Lower lobe of right lung (tissue), 2 donors: ENCODE measurements at places on chromosomes 3 and 15.

- no peak for DNase-seq
Observed at GRCh38 chr3:66439666-66440344, 61.0 kb downstream of the LRIG1 start.

GRCh38 chr15:39199076-39199475, 381.8 kb upstream of the THBS1 start:
- no peak for DNase-seq

DNA sequence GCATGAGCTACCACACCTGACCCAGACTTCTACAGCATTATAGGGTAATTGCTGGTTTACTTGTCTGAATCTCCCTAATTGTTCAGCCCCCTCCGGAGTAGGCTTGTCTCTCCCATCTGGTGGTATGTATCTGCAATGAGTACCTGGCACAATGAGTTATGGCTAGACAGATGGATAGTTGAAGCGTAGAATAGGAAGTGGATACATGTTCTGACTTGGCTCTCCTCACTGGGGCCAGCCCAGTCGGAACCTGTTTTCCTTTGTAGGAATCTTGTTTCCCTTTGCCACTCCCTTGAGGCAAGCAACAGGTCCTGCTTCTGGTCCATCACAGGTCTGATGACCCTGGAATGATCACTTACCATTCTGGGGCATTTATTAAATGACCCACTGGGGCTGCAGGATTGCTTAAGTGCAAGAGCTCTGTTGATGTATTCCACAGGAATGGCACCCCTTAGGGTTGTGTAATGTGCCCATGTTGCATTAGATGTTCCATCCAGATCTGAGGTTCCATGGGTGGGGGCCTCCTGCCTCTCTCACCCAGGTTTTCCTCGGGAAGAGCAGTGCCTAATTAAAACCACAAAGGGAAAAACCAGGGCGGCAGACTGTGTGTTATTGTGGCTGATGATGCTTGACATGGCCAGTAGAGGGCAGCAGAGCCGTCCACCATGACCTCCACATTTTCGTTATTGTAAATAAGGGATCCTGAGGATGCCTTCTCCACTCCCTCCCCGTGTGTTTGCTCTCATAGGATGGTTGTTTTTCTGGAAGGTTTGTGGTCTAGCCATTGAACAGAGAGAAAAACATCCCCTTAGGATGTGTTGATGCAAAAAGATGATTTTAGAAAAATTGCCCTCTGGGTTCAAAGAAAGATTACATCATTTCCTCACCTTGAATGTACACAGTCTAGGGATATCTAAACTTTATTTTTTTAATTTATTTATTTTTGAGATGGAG, 58.0 kb downstream of the CMTM8 start:
- peak; percentile 69 for DNase-seq

DNA sequence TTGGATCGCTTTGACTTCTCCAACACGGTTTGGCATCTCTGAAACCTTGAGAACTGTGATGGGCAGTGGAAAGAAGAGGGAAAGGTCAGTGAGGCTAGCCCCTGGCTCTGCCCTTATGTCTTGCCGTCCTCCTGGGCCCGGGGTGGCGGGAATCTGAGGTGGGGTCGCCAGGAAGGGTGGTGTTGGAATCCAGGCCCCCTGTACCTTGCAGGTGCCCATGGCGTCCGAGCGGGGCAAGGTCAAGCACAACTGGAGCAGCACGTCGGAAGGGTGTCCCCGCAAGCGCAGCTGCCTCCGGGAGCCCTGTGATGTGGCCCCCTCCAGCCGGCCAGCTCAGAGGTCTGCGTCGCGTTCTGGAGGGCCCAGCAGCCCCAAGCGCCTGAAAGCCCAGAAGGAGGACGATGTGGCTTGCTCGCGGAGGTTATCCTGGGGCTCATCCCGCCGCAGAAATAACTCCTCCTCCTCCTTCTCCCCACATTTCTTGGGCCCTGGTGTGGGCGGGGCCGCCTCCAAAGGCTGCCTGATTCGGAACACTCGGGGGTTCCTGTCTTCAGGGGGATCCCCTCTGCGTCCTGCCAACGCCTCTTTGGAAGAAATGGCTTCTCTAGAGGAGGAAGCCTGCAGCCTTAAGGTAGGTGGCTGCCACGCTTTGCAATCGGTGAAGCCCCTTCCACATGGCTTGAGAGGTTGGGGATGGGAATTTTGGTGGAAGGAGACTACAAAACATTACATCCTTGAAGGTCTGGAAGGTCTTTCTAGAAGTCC, 907 bp downstream of the TATDN2 start:
- DNase-seq = peak; percentile 56

- no peak for DNase-seq
Observed at GRCh38 chr3:77254967-77255831, 215.3 kb downstream of the ROBO2 start.

DNA sequence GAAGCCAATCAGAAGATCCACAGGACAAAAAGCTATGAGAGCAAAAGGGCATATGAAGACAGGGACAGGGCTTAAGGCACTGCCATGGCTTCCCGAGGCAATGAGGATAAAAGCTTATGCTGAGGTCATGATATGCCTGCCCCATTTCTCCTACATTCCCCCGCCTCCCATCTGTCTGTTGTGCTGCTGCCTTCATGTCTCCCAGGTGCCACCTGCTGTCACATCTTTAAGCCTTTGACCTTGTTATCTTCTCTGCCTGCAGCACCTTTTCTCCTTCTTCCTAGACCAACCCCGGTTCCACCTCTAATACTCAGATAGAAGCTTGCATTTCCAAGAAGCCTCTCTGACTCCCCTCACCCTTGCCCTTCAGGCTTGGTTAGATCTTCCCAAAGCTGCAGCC, 213.8 kb downstream of the ARRDC4 start:
- no peak for DNase-seq

DNA sequence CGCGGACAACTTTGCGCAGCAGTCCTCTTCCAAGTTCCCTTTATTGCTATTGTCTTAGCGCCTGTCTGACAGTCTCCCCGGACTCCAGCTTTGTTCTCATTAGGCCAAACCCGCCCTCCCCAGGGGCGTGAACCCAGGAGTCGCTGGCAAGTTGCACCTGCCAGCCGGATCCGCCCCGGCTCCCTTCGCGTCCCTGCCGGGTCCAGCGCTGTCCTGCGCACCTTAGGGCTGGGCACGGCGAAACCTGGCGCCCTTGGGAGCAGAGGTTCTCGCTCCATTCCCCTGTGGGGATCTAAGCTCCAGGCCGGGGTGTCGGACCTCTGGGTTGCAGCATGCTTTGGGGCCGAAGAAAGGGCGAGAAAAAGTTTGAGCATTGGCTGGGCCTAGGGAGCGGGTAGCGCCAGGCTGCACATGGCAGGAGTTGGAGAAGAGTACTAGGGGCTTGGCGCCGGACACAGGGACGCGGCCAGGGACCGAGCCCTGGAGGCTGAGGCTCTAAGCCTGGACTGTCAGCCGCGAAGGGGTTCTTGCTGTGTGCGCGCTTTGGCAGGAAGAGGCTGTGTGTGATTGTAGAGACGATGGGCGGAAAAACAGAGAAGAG, 335.1 kb upstream of the THRB start:
- peak; percentile 50 for DNase-seq

- DNase-seq = no peak
Observed at GRCh38 chr15:59256482-59256881, 49.8 kb downstream of the LDHAL6B start.

GRCh38 chr15:69126054-69126469, 34.4 kb upstream of the GLCE start:
- no peak for DNase-seq

DNA sequence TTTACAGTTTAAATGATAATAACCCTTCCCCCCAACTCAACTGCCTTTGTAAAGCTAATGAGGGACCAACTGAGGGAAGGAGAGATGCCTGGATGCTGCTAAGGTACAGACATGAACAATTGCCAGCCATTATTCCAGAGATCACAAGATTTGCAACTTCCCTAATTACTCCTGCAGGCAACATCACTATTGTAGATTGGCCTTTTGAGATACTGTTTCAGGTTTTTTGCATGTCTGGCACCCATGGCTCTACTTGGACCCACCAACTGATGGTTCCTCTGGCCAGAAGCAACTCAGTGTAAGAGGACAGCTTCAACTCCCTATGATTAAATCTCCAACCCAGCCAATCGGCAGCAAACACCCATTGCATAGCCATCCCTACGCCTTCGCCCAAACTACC, 478.7 kb downstream of the FHIT start:
- no peak for DNase-seq

- no peak for DNase-seq
Observed at GRCh38 chr15:41893422-41894250, at the start of gene SPTBN5. Gene SPTBN5 (minus strand): TSS chr15:41894053. CDS start chr15:41893497, 556 bp downstream.

DNA sequence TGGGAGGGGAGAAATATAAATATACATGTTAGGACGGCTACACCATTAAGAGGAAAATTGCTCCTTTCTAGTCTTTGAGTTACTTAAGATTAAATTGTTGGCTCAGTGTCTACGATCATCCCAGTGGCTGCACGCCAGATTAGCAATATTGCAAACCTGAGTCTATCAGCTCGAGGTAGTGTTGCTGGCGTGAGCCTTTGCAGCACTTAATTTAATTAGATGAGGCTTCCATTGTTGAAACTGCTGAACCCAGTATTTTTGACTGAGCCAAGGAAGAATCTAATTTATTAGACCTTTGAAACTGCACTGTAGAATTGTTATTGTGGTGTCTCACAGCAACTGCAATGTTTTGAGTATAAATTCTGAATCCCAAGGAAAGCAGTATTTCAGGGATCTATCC, 782.4 kb upstream of the ROBO1 start:
- DNase-seq = no peak

- no peak for DNase-seq
Observed at GRCh38 chr3:43014241-43014640, 35.1 kb downstream of the GASK1A start.

DNA sequence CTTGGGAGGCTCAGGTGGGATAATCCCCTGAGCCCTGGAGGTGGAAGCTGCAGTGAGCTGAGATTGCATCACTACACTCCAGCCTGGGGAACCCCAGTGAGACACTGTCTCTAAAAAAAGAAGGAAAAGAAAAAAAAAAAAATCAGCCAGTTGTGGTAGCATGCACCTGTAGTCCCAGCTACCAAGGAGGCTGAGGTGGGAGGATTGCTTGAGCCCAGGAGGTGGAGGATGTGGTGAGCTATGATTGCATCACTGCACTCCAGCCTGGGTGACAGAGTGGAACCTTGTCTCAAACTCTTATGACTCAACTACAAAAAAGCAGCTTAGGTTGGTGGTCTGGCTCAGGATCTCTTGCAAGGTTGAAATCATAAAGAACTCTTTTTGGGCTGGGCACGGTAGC, 19.3 kb upstream of the GPX1 start:
- DNase-seq = no peak

GRCh38 chr3:105367063-105367405, 325 bp downstream of the ALCAM start:
- DNase-seq = peak; percentile 65

DNA sequence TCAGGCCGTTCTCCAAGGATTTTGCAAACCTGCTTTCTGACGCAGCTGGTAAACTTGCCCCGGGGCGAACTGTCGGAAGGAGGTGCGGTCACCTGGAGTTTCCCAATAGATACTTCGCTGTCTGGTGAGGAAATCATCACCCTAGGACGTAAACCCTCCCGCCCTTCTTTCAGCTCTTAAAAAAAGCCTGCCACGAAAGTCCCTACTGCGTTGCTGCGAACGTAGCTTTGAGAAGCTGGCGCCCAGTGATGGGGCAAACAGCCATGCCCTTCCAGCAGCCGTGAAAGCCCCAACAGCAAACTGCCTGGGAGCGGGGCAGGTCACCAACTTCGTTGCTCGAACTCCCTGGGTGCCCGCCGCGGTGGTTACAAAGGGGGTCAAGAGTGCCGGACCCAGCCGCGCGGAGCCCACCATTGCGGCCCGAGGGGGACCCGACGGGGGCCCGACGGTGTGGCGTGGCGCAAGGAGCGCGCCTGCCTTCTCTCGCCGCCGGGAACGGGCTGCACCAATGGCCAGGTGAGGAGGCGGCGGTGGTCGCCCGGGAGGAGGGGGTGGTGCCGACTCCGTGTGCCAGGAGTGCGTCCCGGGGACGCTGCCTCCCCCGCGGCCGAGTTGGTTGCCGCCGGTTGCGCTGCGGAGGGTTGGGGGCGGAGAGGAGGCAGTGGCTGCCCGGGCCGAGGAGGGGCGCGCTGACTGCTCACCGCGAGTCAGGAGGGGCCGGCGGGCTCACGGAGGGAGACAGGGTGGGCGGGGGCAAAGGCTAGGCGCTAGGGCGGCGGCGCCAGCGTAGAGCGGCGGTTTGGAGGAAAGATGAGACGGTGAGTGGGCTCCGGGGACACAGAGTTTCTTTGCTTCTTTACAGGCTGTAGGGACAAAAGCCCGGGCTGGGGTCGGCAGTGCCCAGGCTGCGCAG, at the start of gene PHLDB2:
PHLDB2 (plus strand) TSS at position 205 of the 913 bp plus-strand sequence. CDS start 24,813 bp downstream, outside the sequence.
- peak; percentile 67 for DNase-seq

DNA sequence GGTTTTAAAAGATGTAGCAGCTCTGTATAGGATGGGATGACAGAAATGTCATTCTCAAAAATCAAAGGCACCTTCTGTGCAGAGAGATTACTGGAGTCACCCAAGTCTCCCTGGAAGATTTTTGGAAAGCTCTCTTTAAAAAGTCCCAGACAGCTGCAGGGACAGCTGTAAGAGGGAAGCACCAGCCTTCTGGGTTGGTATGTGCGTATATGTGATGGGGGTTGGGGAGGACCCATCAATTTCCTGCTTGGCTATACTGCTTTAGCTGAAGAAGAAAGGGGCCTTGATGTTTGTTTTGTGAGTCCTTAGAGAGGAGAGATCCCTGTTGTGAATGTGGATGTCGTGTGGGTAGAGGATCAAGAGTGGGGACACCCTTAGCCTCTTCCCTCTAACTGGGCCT, 5.4 kb upstream of the SEC11A start:
- DNase-seq = no peak

GRCh38 chr3:34229876-34230275, 431.4 kb downstream of the PDCD6IP start:
- no peak for DNase-seq

DNA sequence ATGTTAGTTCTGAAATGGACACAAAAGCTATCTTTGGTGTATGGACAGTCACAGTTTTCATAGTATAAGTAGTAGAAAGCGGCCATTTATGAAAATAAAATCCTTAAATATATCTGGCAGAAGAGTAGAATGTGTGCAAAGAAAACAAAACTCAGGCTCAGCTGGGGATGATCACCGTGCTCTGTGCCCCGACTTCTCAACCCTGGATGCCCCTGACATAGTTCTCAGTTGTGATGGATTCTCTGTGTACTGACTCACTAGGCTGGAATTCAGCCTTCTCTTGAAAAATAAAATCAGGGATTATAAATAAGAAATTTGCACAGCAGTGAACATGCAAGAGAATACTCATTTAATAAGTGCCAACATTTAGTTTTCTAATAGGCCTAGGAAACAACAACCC, 925.1 kb upstream of the NR2F2 start:
- no peak for DNase-seq

DNA sequence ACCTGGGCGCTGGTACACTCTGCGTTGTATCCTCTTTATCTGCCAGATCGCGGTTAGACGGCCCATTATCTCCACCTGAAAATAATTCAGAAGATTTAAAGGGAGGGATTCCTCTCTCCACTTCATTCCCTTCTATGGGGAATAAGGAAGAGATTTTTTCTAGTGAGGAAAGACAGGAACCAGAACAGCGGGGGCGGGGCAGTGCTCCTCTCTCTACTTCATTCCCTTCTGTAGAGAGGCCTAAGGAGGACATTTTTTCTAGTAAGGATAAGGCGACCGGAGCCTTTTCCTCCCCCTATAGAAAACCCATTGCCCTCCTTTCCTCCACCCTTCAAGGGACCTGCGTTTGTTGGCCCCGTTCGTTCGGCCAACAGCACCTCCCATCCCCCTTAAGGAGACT, 8.3 kb upstream of the LIPH start:
- no peak for DNase-seq

GRCh38 chr3:47097864-47098263, 66.0 kb downstream of the SETD2 start:
- DNase-seq = no peak
